ENCODE measurements at places on chromosomes 2 and 18. TPM values are rescaled to one million over a fixed set of nuclear protein-coding genes. Genes with fewer than 3 reads are reported as not detected.

The TTC31 gene
- total RNA-seq, result 9.2 TPM

The PROM2 gene
- not detected for total RNA-seq

The CRYGC gene
- total RNA-seq, result not detected

DNA sequence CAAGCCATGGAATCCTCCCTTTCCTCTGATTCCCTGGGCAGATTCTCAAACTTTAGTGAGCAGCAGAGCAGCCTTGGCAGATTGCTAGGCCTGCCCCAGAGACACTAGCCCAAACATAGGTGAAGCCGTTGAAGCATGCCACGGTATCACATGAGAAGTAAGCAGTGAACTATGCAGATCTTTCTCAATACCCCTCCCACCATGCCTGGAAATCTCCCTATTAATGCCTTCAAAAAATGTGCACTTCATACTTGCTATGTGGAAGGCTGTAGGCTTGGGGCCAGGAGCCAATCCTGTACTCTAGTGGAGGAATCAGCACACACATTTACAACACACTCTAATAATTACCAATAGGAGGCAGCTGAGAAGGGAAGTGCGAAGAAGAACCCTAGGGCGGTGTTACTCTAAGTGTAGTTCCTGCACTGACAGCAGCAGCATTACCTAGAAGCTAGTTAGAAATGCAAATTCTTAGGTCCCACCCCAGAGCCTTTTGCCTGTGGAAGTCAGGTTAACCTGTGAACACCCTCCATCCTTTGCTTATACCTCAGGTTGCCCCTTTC is 305.1 kb upstream of the SPRED2 start:
- H3K36me3 ChIP-seq, result no peaks in the 10 kb centered on the region
- no peak for DNase-seq
- no peaks in the 10 kb centered on the region for H3K27me3 ChIP-seq
- H3K4me1 ChIP-seq, result no peaks in the 10 kb centered on the region
- H3K4me3 ChIP-seq, result no peak overlapping the region
- H3K27ac ChIP-seq, result no peak overlapping the region

DNA sequence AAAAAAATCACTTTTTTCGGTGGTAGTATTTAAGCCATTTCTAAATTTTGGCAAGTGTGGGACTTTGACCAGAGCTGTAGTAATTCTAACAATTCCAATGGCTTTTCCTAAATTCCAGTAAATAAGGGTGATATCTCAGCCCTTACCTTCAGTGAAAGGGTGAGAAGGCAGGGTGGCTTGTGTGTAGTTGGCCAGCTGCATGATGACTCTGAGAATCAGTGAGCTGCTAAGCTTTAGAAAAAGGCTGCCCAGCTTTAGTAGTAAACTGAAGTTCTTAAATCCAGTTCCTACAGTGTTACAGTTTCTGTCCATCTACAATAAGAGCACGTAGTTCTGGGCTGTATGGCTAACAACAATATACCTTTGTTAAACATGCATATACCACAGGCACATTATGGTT is 42.0 kb downstream of the OXER1 start:
- H3K36me3 ChIP-seq, result no peaks in the 10 kb centered on the region
- no peak overlapping the region for H3K27ac ChIP-seq
- H3K27me3 ChIP-seq, result no peaks in the 10 kb centered on the region
- no peak overlapping the region for H3K4me3 ChIP-seq
- H3K4me1 ChIP-seq, result 0 out of 2 replicates have a peak, but pooled peaks cover 2% of the 10 kb centered on the region

DNA sequence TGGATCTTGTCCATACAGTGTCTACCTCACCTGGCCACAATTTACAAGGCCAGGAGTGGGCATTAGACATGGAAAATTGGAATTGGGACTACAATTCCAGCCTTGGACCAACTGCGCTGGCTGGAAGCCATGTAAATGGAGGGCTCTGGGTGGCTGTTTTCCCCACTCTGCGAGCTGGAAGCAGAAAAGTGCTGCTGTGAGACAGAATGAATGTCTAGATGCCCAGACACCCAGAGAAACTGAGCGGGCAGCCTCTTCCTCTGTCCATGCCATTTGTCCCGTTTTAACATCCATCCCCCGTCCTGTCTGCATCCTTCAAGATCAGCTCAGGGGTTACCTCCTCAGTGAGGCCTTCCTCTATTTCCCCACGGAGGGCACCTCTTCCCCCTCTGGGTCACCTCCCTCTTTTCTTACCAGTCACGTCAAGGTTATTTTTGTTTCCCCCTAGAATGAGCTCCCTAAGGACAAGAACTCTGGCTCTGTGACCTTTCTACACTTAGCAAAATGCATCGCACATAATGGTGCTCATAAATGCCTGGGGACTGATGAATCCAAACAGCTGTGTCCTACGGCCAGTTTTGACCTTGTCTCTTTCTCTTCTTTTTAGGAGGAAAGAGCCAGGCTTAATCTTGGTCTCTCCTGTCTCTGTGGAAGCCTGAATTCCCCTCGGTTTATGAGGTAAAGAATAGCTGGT is 41.2 kb downstream of the MCFD2 start:
- no peaks in the 10 kb centered on the region for H3K27me3 ChIP-seq
- peaks cover 49% of the 10 kb centered on the region for H3K4me1 ChIP-seq
- peak; percentile 67 for DNase-seq
- H3K36me3 ChIP-seq, result no peaks in the 10 kb centered on the region

DNA sequence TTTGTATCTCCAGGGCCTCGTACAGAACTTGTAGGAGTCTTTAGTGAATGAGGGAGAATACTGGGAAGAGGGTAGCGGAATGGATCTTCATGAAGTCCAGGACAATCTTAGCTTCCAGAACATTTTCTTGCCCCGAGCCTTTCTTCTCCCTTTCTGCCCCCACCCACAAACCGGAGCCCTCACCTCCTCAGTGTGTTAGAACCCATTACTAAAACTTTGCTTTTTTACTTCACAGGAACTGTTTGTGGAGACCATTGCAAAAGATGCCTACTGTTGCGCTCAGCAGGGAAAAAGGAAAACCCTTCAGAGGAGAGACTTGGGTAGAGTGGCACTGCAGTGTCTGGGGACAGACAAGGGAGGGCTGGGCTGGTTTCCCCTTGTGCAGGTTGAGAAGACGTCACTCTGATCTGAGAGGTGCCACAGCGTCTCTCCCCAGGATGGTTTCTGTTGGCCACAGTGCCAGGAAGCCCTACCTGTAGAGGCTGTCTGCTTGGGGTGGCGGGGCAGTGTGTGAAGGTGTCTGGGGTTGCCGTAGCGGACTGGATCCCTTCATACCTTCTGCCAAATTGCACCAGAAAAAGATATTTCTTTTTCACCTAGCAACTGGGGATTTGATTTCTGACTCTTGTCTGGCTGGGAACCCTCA is 786 bp downstream of the POLE4 start:
- H3K27me3 ChIP-seq, result no peaks in the 10 kb centered on the region
- peaks cover 2% of the 10 kb centered on the region for H3K4me1 ChIP-seq
- no peak overlapping the region for H3K27ac ChIP-seq
- peak overlapping the region; percentile 99 for H3K4me3 ChIP-seq
- DNase-seq, result no peak
- no peaks in the 10 kb centered on the region for H3K36me3 ChIP-seq

- no peak overlapping the region for H3K27ac ChIP-seq
- no peaks in the 10 kb centered on the region for H3K27me3 ChIP-seq
- no peak overlapping the region for H3K4me3 ChIP-seq
- H3K36me3 ChIP-seq, result no peaks in the 10 kb centered on the region
- H3K4me1 ChIP-seq, result no peaks in the 10 kb centered on the region
These were observed 491.2 kb downstream of the PIK3C3 start for GRCh38 chr18:42446195-42446594.

DNA sequence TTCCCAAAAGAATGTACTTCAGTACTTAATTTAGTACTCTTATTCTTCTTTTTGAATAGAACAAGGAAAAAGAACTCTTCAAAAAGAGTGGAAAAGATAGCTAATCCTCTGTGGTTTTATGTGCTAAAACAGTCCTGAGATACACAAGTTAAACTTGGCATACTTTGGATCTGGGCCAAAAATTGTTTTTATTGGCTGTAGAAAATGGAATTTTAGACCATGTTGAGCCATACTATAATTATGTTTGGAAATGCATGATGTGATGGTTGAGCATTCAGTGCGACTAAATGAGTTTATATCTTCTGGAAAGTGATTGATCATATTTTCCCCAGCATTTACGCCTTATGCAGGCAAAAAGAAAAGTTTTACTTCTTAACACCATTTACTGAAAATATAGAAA is 18.0 kb upstream of the PDE1A start:
- no peaks in the 10 kb centered on the region for H3K27me3 ChIP-seq
- H3K4me3 ChIP-seq, result no peak overlapping the region
- no peak overlapping the region for H3K27ac ChIP-seq
- no peaks in the 10 kb centered on the region for H3K36me3 ChIP-seq
- no peak for DNase-seq
- peaks cover 4% of the 10 kb centered on the region for H3K4me1 ChIP-seq

DNA sequence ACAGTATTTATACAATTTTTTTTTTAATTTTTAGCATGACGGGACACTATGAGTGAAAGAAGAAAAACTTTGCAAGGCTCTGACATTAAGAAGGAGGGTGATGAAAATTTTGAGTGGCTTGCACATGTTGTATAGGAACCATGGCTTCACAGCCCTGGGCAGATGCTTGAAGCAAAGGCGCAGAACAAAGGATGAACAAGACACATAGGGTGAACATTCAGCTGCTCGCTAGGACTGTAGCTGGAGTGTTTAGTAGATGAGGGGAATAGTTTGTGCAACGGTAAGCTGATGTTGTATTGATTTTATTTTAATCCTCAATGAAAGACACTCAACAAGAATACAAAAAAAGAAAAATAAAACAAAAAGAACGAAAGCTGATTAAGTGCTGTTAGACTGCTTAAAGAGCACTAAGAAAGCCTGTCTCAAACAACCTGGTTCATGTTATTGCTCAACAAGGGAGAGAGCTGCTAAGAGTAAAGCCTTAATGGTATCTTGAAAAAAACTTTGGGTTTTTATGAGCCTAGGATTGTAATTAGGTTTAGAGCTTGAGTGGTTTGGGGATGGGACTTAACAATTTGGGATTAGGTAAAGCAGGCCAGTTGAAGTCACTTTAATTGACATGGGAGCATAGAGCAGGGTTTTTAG is 41.2 kb upstream of the GCFC2 start:
- no peak overlapping the region for H3K4me3 ChIP-seq
- no peak overlapping the region for H3K27ac ChIP-seq
- H3K27me3 ChIP-seq, result no peaks in the 10 kb centered on the region
- no peaks in the 10 kb centered on the region for H3K4me1 ChIP-seq

GRCh38 chr2:23381084-23381483 is 3.9 kb upstream of the KLHL29 start:
- no peaks in the 10 kb centered on the region for H3K36me3 ChIP-seq
- no peaks in the 10 kb centered on the region for H3K27me3 ChIP-seq
- DNase-seq, result peak; percentile 77
- H3K4me3 ChIP-seq, result no peak overlapping the region
- peaks cover 2% of the 10 kb centered on the region for H3K4me1 ChIP-seq
- H3K27ac ChIP-seq, result no peak overlapping the region

DNA sequence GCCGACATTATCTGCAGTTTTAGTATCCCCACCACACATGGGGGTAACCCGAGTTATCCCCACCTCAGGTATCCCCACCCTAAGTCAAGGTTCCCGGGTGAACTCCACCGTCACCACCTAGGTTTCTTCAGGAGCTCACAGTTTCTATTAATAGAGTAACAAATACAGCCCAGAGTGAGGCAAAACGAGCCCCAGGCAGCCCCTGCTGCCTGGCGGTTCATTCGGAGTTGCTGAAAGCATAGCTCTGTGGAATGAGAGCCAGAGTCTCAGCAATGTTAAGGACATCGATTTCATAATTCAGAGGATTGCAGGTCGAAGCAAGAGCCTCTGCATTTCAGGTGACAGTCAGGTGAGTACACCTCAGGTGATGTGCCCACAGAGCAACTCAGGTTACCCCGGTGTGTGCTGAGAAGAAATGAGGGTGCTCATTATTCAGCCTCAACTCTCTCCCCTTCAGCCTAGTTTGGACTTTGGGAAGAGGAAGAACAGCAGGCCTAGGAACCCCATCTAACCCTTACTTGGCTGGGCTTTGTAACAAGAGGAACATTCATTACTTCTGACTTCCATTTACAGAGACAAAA is 10.7 kb downstream of the SATB2 start:
- no peak overlapping the region for H3K27ac ChIP-seq
- no peaks in the 10 kb centered on the region for H3K27me3 ChIP-seq
- H3K4me3 ChIP-seq, result no peak overlapping the region
- H3K4me1 ChIP-seq, result peaks cover 2% of the 10 kb centered on the region

- DNase-seq, result peak; percentile 75
- peaks cover 34% of the 10 kb centered on the region for H3K4me1 ChIP-seq
- H3K4me3 ChIP-seq, result no peak overlapping the region
- no peaks in the 10 kb centered on the region for H3K27me3 ChIP-seq
These were observed 31.2 kb downstream of the ARHGAP25 start for GRCh38 chr2:68765739-68766375.

DNA sequence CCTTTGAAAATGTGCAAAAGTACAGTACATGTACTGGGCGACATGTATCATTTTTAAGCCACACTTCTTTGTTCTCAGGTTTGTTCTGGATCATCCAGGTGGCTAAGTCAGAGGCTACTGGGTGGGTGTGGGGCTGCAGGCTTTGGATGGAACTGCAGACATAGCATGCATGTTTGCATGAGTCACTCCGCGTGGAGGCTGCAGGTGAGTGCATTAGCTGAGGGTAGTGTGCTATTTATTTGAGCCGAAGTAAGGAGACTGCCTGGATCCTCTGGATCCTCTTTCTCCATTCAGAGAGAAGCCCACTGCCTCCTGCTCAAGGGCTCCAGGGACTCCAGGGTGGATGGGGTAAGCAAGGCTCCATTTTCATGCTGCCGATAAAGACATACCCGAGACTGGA is 9.4 kb upstream of the NEURL3 start:
- H3K36me3 ChIP-seq, result no peaks in the 10 kb centered on the region
- H3K27ac ChIP-seq, result no peak overlapping the region
- peaks cover 33% of the 10 kb centered on the region for H3K27me3 ChIP-seq
- no peak for DNase-seq
- H3K4me1 ChIP-seq, result no peaks in the 10 kb centered on the region

- H3K27me3 ChIP-seq, result no peaks in the 10 kb centered on the region
- no peaks in the 10 kb centered on the region for H3K4me1 ChIP-seq
- H3K4me3 ChIP-seq, result no peak overlapping the region
- no peak overlapping the region for H3K27ac ChIP-seq
- no peak for DNase-seq
These were observed 150.0 kb downstream of the DIS3L2 start for GRCh38 chr2:232111551-232111950.

DNA sequence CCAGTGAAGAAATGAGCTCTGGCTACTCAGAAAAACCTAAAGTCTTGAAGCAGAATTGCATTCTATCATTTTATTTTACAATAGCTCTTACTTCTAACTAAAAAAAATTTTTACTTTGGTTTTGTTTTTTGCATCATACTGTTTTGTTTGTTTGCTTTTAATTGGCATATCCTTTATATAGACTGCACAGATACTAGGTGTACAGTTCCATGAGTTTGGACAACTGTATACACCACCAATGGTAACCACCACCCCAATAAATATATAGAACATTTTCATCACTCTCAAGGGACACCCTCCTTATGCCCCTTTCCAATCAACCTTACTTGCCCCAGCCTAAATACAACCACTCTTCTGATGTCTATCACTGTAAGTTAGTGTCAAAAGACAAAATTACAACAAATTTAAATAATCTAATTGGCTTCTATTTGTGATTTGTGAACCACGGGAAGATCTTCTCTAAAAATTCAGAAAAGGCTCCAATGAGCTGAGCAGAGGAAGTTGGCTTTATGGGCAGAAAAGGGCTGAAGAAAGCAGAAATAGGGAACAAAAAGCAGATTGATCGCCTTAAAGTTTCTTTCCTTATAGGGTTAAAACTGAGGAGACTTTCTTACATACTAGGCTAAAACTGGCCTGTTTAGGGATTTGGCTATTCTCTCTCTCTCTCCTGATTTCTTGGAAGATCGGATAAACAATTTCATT is 22.2 kb upstream of the SOS1 start:
- DNase-seq, result no peak
- H3K27me3 ChIP-seq, result peaks cover 3% of the 10 kb centered on the region
- H3K4me1 ChIP-seq, result no peaks in the 10 kb centered on the region
- no peak overlapping the region for H3K4me3 ChIP-seq
- no peaks in the 10 kb centered on the region for H3K36me3 ChIP-seq

Data from IMR-90 (cell line).